ENCODE measurements at places on chromosomes 4 and X.
A peak's percentile ranks its signal among the peaks of the same experiment; 100 is the strongest.

DNA sequence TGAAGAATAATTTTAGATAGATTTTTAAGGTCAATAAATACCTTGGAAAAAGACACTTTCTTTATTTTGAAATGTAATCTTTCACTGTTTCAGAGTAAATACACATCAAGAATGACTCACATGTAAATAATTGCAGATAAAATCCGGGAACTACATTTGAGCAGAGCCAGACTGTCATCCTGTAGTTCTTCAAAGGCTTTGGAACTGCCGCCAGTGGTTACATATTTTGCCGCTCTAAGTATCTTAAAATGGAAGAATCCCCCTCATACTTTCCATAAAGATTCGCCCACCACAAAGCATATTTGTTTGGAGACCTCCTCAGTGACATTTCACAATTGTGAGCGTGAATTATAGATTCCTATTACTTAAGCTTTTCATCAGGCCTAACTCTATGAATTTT, 607.8 kb upstream of the ZFP42 start:
- no peak for DNase-seq

DNA sequence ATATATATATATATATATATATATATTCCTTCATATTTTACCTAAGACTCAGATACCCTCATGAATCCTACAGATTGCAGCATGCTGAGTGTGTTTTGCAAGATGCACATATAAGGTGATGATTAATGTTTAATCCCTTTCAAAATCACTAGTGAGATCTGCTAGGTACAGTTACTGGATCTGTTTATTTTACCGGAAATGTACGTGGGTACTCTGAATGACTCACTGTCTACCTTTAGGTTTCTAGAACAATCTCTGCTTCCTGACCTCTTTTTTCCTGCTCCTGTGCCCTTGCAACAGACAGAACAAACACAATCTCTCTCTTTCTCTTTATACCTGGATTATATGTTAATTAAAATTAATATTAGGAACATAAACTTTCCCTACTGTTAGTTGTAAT, 379.6 kb downstream of the FAM133A start:
- no peak for DNase-seq

GRCh38 chr4:142743121-142743825, 102.8 kb downstream of the INPP4B start:
- DNase-seq: no peak

DNA sequence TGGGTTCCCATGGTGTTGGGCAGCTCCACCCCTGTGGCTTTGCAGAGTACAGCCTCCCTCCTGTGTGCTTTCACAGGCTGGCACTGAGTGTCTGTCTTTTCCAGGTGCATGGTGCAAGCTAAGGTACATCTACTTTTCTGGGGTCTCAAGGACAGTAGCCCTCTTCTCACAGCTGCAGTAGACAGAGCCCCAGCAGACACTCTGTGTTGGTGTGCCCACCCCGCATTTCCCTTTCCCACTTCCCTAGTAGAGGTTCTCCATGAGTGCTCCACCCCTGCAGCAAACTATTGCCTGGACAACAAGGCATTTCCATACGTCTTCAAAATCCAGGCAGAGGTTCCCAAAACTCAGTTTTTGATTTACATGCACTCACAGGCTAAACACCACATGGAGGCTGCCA, 143.0 kb downstream of the TECRL start:
- DNase-seq: no peak

- no peak for DNase-seq
These were observed 5.0 kb downstream of the SLC6A8 start for GRCh38 chrX:153692611-153693156.

DNA sequence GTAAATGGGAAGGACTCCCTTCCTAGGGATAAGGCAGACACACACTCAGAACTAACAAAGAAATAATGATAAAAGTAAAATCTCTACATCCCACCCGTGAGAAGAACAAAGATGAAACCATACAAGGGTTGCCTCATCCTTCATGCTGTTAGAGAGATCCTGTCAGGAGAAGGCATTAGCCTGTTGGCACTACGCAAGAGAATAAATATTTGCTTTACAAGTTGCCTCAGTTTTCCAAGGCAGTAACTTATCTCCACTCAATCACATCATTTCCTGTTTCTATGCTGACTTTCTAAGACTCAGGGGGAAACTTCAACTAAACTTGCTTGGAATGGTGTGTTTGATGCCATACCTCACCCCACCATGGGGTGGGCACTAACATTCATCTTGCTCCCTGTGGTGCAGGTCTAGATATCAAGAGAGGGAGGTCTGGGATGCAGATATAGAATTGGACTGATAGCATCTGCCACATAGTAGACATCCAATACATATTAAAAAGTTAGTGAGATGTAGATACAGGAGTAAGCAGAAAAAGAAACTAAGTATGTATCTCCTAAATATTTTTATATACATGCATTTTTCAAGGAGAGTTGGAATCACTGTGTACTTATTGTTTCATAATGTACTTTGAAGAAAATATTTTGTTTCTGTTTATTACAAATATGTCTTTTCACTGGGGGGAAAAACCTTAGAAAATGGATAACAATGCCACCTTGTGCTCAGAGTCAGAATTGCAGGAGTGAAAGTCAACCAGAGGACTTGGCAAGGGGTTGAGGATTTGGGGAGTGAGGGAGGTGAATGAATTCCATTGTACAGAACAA, 57.2 kb upstream of the BEX4 start:
- DNase-seq: peak; percentile 48

GRCh38 chr4:26619784-26620183, 35.9 kb downstream of the TBC1D19 start:
- no peak for DNase-seq

- DNase-seq: no peak
These were observed 127.4 kb upstream of the TRIM2 start for GRCh38 chr4:153076861-153077260.

DNA sequence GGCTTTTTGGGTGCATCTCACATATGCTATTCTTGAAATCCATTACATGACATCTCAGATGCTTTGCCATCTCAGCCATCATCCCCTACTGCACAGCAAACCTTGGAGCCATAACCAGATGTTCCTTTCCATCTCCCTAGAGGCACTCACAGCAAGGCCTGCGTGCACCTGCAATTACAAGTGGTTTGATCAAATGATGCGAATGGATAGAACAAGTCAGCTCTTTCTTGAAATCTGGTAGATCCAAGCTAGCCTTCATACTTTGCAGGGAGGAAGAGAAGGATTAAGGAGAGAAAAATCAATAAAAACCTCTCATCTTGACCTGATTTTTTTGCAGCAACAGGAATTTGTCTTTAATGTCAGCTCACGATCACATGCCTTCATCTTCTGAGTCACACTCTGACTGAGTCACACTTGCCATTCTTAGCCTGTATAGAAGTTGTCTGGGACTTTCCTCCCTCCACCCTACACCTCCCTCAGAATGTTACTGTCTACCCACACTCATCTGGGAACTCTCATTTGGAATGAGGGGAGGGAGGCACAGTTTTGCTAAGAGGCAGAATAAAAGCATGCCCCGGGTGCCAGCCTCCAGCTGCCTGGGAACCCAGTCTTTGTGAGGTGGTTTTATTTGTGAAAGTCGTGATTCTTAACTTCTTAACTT, 11.9 kb upstream of the TRIML1 start:
- no peak for DNase-seq

DNA sequence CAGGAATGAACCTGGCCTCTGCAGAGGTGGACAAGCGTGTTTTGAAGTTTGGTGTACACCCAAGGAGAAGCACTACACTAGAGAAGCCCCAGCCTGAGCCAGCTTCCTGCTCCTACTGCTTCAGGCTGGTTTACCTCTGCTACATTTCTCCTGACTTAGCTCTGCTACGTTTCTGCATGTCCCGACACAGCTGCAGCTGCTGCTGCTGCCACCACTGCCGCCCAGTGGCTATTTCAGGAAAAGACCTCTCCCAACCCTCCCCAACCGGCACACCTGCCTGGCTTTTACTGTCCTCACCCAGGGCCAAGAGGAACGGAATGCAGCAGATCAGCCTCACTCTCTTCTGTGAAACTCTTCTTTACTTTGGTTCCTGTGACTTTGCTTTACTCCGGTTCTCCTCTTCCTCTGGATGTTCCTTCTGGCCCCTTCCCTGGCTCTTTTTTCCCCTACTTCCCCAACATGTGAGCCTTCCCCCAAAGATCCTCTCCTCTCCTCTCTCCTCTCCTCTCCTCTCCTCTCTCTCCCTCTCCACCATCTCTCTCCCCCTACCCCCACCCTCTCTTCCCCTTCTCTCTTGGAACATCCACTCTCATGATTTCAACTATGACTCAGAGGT, 3.1 kb upstream of the P2RY4 start:
- peak; percentile 1 for DNase-seq

- DNase-seq: peak; percentile 99
These were observed 40.9 kb downstream of the TSPAN5 start for GRCh38 chr4:98617358-98618047.

GRCh38 chrX:67779099-67779498, 235.3 kb downstream of the AR start:
- no peak for DNase-seq

- DNase-seq: no peak
These were observed 837 bp downstream of the DCHS2 start for GRCh38 chr4:154490583-154491340.

GRCh38 chrX:7346021-7346420, 198.1 kb upstream of the PUDP start:
- DNase-seq: no peak

- no peak for DNase-seq
These were observed 214.6 kb upstream of the FAM241A start for GRCh38 chr4:111930659-111931058.

DNA sequence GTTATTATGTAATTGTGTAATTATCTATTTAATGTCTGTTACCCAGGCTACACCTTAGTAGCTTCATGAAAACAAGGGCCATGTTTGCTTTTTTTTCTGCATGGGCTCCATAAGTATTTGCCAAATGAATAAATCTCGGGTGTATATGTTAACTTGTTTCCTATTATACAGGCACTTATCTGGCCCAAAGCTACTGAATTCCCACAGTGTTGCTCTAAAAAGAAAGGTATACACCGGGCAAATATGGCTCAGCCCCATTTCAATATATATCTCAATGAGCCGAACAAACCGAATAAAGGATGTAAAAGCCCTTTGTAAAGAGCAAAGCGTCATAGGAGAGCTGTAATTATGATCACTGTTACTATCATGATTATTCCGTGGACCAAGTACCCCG, 767 bp downstream of the PAQR3 start:
- peak; percentile 40 for DNase-seq

DNA sequence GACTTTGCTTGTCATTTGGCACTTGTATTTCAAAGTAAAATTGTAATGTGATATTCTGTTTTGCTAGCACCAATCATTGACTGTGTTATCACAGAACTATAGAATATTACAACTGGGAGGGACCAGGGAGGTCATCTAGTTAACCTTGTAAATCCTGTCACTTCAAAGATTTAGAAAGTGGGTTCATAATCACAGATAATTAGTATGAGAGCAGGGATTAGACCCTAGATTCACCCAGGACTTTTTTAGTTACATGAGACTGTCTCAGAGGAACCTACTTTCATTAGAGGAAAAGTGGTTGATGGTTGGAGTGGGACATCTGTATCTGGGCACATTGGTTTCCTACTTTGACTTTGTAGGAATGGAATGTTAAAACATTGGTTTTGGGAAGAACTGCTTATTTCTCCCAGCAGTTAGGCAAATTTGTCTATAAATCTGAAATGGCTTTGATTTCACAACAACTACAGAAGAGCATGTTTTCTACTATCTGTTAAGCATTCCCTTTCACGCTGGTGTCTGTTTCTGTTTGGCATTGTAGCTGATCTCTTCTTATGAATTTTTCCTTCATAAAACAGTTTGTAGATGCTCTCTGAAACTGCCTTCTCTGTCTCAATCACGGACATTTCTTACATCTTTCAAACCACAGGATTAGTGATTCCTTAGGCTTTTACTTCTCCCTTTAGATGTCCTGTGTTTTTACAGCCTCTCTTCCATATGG, 144.1 kb downstream of the DIPK2B start:
- DNase-seq: peak; percentile 22

- DNase-seq: no peak
These were observed 20.8 kb downstream of the FGFR3 start for GRCh38 chr4:1813915-1814314.

- no peak for DNase-seq
These were observed 44.2 kb downstream of the MID1IP1 start for GRCh38 chrX:38845426-38845825.

DNA sequence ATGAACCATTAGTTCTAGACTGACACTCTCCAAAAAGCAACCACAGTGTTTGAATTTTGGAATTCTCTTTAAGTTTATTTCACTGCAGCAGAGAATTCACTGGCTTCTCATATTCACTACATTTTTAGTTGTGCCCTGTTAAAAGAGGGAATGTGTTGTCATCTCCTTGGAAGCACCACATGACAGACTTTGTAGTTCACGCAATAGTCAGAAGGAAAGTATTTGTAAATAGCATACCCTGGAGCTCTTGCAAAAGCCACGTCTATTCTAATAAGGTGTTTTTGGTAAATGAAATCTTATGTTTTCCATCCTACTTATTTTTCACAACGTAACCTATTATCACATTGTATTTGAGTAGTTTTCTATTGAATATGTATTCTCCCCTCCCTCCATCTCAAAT, 25.8 kb downstream of the DOCK11 start:
- no peak for DNase-seq

- no peak for DNase-seq
These were observed 63.8 kb downstream of the EFNB1 start for GRCh38 chrX:68892651-68893050.

GRCh38 chrX:41472231-41472815, 25.2 kb downstream of the NYX start:
- DNase-seq: no peak

DNA sequence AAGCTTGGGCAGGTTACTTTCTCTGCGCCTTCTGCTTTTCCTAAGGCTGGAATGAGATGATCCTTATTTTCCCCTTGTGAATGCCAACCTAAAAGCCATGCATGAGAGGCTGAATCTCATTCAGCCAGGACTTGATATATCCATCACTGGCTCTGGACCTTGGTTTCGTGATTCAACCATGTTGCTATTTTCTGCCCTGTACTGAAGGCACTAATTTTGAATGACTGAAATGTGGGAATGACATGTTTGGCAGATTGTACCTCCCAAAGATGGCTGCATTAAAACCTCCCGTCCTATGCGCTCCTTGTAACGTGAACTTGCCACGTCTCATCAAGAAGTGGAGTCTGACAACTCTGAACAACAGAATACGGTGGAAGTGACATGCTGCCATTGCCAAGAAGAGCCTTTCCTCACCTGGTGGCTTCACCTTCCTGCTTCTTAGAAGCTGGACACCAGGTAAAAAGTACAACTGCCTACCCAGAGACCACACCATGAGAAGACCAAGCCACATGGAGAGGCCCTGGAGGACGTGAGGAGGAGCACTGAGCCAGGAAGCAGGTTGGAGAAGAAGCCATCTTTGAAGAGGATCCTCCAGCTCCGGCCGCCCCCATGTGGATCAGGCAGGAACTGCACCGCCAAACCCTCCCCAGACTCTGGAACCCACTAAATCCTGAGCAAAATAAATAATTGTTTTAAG, 174.5 kb downstream of the NSUN7 start:
- DNase-seq: peak; percentile 24

DNA sequence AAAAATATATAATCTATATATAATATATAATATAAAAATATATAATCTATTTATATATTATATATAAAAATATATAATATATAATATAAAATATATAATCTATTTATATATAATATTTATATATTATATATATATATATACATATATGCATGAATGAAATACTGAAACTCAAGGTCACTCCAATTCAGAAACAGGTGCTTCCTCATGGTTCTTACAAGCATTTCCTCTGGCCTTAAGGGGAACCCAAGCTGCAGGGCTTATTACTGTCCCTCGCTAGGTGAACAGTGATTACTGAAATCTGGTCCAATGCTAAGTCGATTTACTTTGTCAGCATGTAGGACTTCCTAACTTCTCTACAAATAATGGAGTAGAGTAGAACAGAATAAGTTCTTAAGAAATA, 174.3 kb downstream of the GPM6A start:
- no peak for DNase-seq
